Renal pelvis (tissue), 12 donors: ENCODE measurements at places on chromosomes 7 and 10.

DNA sequence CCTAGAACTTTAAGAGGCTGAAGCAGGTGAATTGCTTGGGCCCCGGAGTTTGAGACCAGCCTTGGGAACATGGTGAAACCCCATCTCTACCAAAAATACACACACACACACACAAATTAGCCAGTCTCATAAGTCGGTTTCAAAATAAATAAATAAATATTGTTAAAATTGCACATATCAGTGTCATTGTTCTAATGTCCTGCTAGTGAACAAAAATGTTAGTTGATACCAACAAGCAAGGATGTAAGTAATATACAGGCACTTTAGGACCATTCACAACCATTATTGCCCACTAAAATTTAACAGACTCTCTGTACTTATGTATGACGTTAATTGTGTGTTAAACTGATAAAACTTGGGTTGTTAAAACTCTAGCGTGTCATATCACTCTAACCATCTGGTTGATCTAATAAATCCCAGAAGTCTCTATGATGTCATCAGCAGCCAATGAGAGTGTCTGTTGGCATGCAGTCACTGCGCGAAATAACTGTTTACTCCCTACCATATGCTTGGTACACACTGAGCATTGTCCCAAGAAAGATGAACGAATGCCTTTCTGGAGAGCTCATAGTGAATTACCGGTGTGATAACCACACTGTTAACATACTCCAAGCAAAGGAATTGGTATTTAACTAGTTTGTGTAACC lies 30.4 kb upstream of the OTUD1 start:
- no peak for DNase-seq

- no peak for DNase-seq
These were observed 172.1 kb downstream of the CAMK1D start for GRCh38 chr10:12521423-12521822.

- DNase-seq = no peak
These were observed 65.9 kb downstream of the PRR15 start for GRCh38 chr7:29629507-29629906.

- no peak for DNase-seq
These were observed 17.9 kb upstream of the FFAR4 start for GRCh38 chr10:93548376-93549071.
